AG10803 (cell line): ENCODE measurements at places on chromosomes 1 and 21.
A peak's percentile ranks its signal among the peaks of the same experiment; 100 is the strongest.

DNA sequence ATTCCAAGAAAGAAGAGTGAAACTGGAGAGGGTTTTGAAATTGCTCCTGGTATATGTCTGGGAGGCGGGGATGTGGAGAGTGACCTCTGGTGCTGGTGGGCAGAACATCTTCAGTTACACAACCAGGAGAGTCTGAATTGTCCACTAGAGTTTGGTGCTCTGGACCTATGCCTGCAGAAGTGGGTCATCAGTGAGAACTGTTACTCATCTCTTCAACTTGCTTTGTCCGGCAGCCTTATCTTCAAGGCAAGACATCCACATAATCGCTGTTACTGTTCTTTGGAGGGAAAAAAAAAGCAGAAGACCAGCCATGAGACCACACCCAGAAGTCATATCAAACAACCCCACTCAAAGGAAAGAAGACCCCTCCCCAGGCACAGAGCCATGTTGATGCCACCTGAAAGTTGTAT is 14.9 kb downstream of the SH2D1B start:
- no peak for DNase-seq

GRCh38 chr1:204989266-204990058 is 53.5 kb upstream of the CNTN2 start:
- peak; percentile 68 for DNase-seq

GRCh38 chr1:178407655-178408054 is 89.1 kb downstream of the CLEC20A start:
- no peak for DNase-seq

DNA sequence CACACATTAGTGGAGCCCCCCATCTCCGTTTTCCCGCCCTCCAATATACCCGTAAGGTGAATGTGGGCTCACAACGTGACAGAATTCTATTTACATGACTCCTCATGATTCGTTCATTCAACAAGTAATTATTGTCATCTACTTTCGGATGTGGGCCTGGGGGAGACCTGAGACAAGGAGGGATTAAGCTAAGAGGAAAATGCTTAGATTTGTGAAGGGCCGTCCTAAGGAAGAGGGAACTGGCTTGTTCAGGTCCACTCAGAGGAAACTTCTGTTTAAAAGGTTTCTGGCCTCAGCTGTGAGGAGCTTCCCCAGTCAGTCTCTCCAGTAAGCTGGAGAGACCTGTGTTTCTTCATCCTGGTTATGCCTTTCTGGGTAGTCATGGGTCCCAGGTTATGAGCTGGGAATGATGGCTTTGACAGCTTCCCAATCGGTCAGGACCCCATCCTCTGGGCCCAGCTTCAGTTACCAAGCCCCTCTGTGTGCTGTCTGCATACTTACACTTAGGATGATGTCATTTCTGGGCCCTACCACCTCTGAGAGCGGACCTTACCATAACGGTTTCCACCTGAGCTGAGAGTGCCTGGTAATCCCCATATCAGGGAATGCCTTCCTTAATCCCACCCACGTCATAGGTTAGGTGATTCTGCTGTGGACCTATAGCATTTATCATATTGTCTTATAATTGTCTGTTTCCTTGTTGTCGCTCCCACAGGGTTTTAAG is 687 bp upstream of the ERI3 start:
- no peak for DNase-seq

GRCh38 chr1:8458607-8459006 is 140.7 kb downstream of the SLC45A1 start:
- no peak for DNase-seq

DNA sequence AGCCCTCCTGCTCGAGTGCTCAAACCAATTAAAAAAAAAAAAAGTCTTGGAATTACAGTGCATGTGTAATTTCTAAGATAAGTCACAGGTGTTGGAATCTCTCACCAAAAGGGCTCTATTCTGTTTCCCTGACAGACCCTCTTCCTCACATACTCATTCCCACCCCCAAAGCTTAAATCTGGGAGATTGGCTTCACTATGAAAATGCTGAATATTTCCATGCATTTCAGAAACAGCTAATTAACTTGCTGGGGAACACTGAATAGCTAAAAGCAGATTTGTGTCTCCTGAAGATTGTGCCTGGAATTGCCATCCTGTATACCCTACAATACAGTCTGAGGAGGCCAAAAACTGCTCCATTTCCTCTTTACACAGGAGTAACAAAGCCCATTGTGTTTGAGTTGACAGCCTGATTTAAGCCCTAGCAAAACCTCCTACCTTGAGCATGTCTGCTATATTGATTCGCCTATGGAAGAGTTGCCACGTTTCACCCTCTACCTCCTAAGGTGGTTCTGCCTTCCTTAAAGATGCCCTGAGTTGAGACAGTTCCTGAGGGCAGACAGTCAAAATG is 1.4 kb upstream of the PIK3R3 start:
- DNase-seq, result no peak

DNA sequence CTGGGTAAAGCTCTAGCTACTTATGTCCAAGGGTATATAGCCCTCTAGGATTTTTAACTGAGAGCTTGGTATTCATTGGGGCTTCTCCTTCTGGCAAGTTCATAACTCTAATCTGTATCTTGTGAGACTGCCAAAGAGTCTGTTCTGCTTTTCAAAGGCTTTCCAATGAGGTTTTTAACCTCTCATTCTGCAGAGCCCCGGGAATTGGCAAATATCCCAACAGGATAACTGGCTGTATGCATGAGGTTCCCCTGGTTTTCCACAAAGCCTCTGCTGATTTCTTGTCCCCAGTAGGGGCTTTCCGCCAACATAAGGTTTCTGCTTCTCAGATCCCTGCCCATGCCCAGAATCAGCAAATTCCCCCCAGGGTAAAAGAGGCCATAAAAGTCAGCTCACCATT is 40.9 kb downstream of the RPL5 start:
- DNase-seq, result no peak

GRCh38 chr1:63966016-63966415 is 192.2 kb downstream of the ROR1 start:
- no peak for DNase-seq

DNA sequence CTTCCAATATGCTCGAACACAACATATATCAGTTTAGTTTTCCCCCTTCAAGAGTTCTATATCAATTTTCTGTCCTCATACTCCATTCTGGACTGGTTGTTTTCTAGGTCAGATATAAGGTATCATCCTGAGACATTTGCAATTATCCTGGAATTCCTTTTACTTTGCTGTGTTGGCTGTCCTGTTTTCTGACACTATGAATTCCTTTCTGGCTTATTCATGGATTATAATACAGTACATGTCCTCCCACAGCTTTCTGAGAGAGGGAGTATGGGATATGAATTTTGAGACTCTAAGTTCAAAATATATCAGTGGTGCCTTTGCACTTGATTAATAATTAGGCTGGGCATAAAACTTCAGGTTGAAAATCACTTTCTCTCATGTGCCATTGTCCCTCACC is 11.9 kb downstream of the PHTF1 start:
- peak; percentile 35 for DNase-seq

DNA sequence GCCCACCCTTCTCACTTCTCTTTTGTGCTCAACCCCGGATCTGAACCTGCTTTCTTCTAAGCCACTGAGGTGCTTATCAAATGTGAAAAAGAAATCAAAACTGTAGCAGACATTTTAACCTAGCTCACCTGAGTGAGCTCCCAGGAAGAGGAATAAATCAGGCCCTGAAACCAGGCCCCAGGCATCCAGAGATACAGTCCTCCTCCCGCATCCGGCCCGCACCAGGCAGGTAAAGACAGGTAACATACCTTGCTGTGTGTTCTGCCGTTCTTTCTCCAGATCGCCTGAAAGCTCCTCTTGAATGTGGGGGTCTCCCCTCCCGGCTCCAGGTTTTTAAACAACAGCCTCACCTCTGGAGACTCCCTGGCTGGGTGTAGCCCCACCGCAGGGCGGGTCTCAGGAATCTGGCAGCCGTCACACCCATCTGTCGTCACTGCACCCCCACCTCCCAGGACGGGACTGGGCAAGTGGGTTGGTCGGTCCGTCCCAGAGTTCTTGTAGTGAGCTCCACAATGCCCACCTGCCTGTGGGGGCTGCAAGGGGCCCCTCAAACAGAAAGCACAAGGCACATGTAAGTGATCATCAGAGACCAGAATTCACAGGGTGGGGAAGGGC is at the start of gene LAMB3:
Gene LAMB3, minus strand, starts transcription at position 305 of the 615 bp plus-strand sequence. CDS start 1,481 bp downstream, outside the sequence.
- DNase-seq, result no peak

GRCh38 chr1:168408539-168408865 is 127.8 kb downstream of the TBX19 start:
- no peak for DNase-seq

GRCh38 chr1:16727190-16728111 is 12.9 kb upstream of the RNU1-4 start:
- DNase-seq, result peak; percentile 29

- no peak for DNase-seq
Measured at GRCh38 chr1:75690547-75690946, 34.0 kb upstream of the ACADM start.

GRCh38 chr1:16478091-16478490 is 36.0 kb downstream of the RNU1-1 start:
- DNase-seq, result no peak

GRCh38 chr1:151620286-151620685 is 8.4 kb downstream of the SNX27 start:
- DNase-seq, result peak; percentile 49

DNA sequence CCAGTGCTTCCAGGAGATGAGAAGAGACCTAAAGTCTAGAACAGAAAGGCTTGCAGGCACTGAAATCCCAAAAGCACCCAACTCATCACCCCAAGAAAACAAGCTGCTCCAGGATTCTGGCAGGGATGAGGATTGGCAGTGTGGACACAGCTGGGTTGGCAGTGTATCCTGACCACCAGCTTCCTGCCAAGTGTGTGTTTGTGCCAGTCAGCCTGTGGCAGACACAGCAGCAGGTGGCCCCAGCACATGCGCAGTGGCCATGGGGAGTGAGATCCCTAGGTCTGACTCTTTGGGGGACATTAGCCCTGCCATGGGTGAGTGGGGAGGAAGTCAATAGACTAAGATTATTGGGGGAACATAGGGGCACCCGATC is 8.7 kb upstream of the SNAPIN start:
- DNase-seq, result no peak

- no peak for DNase-seq
Measured at GRCh38 chr1:75338616-75339483, 204.7 kb downstream of the LHX8 start.

DNA sequence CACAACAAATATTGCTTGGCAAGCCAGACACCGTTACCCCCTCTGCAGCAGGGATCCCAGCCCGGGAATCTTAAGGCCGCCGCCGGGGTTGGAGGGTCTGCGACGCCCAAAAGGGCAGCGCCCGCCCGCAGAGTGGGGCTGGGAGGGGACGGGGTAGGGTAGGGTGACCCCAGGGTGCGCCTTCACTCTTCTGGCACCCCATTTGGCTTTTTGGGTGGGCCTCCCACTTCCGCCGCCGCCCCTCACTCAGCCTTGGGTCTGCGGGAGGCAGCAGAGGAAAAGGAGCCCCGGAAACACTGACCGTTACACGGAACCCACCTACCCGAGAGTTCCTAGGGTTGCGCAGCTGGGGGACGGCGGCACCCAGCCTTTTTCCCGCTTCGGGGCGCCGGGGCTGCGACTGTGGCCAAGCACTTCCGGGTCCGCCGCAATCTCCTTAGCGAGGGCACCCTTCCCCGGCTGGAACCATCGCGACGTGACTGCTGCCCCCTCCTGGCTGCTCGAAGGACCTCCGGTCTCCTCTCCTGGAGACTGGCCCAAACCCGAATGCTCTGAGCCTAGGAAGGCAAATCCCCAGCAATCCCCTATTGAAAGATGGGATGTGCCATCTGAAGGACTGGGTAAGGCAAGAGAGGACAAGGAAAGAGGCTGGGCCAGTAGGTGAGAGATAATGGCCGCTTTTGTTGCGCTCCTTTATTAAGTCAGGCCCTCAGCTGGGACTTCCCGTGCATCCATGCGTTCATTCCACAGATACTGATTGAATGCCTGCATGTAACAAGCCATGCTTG is at the start of gene PIGC:
Gene PIGC, minus strand, starts transcription at position 404 of the 788 bp plus-strand sequence. CDS start 1,447 bp downstream, outside the sequence.
- peak; percentile 84 for DNase-seq

DNA sequence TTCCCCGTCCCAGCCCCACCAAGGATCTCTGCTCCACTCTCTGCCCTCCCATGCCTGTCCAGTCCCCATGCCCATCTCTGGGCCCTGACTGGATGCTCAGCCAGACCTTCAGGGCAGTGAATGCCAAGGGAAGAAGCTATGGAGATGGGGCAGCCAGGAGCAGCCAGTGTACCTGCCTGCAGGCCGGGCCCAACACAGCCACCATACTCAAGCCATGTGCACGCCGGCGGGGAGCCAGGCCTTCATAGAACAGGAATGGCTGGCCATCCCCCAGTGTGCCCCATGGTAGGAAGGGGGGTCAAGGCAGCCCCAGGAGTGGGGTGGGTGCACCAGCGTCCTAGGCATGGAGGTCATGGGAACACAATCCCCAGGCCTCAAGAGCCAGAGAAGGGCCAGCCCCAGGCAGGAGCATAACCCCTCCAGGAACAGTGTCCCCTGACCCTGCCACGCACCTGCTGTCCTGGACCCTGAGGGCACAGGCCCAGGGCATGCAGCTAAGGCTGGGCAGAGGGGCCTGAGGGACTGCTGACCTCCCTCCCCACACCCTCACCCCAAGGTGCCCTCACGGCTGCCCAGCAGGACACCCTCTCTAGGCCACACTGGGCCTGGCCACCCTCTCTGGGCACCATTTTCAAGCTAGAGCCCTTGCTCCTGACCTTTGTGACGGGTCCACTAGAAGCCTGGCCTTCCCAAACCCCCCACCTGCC is 20.3 kb upstream of the ARF1 start:
- DNase-seq, result no peak

GRCh38 chr1:37006132-37006868 is 28.0 kb downstream of the GRIK3 start:
- no peak for DNase-seq

DNA sequence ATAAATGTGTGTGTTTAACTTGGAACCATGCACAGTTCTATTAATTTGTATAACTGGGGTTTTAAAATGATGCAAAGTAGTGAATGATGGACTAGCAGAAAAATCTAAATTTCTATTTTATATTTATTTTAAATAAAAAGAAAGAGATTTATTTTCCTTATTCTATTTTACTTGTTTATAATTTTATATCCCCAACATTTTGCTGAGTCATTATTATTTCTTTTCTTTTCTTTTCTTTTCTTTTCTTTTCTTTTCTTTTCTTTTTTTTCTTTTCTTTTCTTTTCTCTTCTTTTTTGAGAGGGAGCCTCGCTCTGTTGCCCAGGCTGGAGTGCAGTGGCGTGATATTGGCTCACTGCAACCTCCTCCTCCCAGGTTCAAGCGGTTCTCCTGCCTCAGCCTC is 395.0 kb upstream of the NCAM2 start:
- DNase-seq, result no peak

GRCh38 chr1:67618285-67619018 is 66.5 kb upstream of the GADD45A start:
- DNase-seq, result peak; percentile 91

GRCh38 chr1:245762396-245762910 is 607.7 kb downstream of the KIF26B start:
- no peak for DNase-seq

- DNase-seq, result no peak
Measured at GRCh38 chr1:216554934-216555333, 131.7 kb upstream of the USH2A start.
